ENCODE measurements at places on chromosomes 12 and 14.

DNA sequence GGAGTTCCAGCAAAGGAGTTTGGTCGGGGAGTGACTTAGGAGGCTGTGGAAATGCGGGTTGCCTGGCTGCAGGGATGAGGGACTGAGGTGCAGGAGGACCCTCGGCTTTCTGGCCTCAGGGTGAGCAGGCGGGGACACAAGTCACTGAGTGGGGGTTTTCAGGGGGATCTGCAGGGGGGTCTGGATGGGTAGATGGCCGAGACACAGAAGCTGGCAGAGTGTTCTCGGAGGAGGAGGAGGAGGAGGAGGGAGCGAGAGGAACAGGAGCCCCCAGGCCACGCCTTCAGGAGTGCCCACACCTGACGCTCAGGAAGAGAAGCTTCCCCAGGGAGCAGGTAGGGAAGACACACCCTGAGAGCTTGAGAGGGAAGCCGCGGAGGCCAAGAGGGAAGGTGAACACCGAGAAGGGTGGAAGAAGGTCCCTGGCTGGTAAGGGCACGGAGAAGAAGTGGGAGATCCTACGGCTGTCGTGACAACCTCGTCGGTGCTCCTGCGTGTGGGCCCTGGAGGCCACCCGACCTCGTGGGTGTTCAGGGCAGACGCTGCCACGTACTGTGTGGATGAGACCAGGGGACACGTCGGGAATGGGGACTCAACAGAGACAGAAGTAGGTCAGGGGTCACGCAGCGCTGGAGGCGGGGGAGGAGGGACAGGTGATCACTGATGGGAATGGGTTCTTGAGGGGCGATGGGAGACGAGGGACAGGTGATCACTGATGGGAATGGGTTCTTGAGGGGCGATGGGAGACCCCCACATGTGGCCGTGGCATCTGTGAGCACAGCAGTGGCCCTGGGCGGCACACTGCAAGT is 109.4 kb downstream of the PIWIL1 start:
- no peak for DNase-seq

- DNase-seq, result no peak
Observed at GRCh38 chr12:10369557-10370415, 20.1 kb downstream of the KLRK1 start.

GRCh38 chr14:35352274-35353233 is 52.0 kb downstream of the NFKBIA start:
- no peak for DNase-seq

DNA sequence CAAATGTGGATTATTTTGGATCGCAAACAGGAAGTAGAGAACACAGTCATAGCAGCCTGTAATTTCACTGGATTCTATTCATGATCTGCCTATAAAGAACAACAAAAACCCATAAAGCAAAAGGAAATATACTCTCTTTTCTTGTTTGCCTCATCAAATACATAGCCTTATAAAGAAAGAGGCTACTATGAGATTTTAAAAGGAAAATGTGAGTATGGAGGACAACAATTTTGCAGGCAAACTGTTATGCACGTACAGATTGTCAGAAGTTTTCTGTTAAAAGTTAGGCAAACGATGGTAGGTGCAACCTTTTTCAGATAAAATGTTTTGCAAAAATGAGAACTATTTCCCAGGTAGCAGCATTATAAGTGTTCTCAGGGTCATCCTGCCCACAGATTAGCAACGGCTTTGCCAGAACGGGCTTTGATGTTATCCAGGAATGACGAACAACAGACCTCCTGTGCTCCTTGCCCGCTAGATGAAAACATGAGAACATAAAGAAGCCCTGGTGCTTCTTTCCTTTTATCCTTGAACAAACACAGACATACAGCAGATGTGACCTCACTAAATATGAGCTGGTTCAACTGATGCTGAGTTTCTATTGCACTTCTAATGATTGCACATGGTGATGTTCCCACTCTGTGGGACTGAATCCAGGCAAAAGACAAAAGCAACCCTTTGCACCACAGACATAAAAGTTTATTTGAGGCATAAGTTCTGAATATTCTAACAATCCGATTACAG is 88.1 kb downstream of the ITPR2 start:
- DNase-seq, result no peak

DNA sequence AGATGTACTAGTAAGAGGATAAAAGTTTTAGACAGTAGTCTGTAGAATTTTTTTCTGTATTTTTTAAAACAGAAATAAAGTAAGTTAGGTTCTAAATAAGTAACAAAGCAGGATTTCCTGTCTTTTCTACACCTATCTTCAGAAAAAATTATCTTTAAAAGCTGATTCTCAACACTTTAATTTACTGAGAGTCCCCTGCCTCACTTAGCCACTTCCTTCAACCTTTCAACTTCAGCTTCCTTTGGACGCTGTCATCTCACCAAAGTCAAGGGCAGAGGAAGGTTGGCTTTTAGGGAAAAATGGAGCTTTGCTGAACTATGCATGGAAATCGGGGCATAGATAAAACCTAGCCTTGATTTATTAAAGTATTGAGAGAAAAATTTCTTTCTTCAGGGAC is 44.9 kb upstream of the CERS5 start:
- DNase-seq, result no peak

DNA sequence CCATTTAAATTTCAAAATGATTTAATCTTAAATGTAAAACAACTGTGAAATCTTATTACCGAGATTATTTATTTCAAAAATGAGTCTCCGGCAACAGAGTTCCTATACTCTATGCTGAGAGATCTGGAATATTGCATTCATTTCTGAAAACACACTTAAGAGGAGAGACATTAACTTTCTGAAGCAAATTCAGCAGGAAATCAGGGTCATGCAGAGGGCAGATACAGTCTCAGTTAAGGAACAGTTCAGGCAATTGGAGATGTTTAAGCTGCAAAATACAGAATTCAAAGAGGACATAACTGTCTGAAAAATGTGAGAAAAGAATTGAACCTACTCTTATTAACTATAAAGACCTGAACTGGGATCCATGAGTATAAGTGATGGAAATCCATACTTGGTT is 320.7 kb downstream of the PAWR start:
- no peak for DNase-seq

GRCh38 chr12:42473130-42473529 is 116.4 kb downstream of the PRICKLE1 start:
- no peak for DNase-seq

Data from stimulated activated CD4-positive, alpha-beta T cell treated with anti-CD3 and anti-CD28 coated beads, Interleukin-12 subunit alpha, Interleukin-12 subunit beta, amount 100 ng/mL, for 24 hours (primary cell).